H9 (cell line): ENCODE measurements at places on chromosomes 1 and 21. TPM values are rescaled to one million over a fixed set of nuclear protein-coding genes. Genes with fewer than 3 reads are reported as not detected.

GRCh38 chr1:90048043-90048442, 53.1 kb downstream of the ZNF326 start:
- no peak for DNase-seq

DNA sequence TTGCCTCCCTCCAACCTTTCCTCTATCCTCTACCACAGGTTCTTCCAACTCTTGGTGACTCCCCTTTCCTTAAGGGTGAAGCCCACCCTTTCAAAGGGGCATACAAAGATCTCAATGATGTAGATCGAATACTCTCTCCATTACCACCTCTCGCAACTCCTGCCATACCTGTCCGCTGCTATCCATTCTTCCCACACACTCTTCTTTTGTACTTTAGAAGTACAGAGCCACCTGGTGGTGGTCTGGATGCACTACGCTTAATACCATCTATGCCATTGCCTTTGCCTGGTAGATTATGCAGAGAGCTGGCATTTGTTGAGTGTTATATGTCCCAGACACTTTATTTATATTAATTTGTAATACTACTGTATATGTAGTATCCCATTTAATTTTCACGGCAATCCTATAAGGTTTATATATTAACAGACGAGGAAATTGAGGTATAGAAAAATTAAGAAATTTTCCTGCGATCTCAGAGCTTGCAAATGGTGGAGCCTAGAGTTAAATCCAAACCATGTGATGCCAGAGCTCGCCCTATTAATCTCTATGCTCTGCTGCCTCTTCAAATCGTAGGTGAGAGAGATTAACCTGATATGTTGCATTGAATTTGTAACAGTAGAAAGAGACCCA, 22.9 kb downstream of the TSHB start:
- peak; percentile 68 for DNase-seq

DNA sequence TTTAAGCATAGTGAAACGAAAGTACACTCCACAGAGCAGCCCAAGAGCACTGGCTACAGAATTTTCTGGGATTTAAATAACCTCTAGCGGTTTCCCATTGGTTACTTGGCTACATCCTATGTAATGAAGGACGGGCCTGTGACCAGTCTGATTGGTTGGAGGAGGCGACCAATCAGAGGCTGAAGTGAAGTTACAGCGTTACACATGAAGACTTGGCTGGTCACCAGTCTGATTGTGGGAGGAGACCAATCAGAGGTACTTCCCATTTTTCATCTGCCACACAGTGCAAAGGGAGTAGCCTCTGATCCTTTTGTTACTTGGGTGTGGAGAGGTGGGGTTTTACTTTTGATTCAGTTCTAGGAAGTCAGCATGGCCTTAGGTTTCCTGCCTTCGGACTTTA, 142.7 kb upstream of the SERTAD4 start:
- no peak for DNase-seq

DNA sequence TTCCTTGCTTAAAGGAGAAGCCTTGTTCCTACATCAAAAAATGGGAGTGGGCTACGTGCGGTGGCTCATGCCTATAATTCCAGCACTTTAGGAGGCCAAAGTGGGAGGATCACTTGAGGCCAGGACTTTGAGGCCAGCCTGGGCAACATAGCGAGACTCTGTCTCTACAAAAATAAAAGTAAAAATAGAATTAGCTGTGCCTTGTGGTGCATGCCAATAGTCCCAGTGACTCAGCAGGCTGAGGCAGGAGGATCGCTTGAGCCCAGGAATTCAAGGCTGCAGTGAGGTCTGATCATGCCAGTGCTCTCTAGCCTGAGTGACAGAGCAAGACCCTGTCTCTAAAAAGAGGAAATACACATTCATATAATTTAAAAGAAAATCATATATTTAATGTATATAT, 127.1 kb downstream of the C1orf21 start:
- DNase-seq, result no peak

Gene RAB7B
- 0.68 and 0.83 TPM in 2 replicates for total RNA-seq

Gene LIN9
- total RNA-seq, result 9.5 TPM in 2 replicates

Gene AADACL3
- 0.22 and 0.35 TPM in 2 replicates for total RNA-seq
